Coronary artery (tissue), 2 donors: ENCODE measurements at places on chromosomes 13 and 19.

GRCh38 chr19:11710313-11710712 lies 28.4 kb downstream of the ZNF823 start:
- DNase-seq = no peak

DNA sequence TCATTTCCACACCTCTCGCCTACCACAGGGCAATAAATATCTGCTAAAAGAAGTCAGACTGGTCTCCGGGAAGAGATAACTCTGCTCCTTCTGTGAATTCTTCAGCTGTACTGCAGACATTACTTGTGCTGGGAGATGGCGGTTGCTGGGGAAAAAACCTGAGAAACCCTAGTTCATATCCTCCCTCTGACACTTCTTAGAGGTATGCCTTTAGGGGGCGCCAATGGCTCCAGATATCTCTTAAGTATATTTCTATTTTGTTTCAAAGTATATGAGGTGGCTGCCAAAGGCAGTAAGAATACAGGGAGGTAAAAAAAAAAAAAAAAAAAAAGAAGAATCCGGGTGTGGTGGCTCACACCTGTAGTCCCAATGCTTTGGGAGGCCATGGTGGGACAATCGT lies 175.2 kb downstream of the PAN3 start:
- DNase-seq = no peak

- DNase-seq = peak; percentile 82
Observed at GRCh38 chr19:1566392-1567115, 1.6 kb downstream of the MEX3D start.

- DNase-seq = peak; percentile 95
Observed at GRCh38 chr19:39996811-39997637, at the start of gene ZNF546. ZNF546 (plus strand) TSS chr19:39997060; CDS start chr19:39998327, 1,267 bp downstream.

GRCh38 chr13:99085139-99085807 lies 107.4 kb upstream of the DOCK9 start:
- DNase-seq = peak; percentile 56

GRCh38 chr13:40558656-40559055 lies 107.8 kb downstream of the FOXO1 start:
- no peak for DNase-seq

DNA sequence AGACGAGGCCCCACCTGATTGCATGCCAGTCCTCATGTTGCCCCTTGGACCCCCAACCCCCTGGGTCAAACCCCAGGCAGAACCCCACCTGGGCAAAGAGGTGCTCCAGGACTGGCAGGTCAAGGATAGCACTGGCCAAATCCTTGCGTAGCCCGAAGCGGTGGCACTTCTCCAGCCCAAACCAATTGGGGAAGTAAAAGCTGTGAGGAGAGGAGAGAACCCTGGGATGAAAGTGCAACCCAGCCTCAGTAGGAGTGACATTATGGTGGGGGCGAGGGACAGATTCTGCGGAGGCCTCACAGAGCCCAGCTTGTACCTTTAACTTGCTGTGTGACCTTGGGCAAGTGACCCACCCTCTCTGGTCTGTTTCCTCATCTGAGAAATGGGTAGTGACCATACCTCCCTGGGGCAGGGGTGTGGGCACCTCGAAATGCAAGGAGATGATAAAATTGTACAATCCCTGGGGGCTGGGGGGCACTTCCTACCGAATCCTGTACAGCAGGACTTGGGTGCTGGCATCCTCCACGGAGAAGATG lies 4.4 kb downstream of the JAK3 start:
- no peak for DNase-seq

DNA sequence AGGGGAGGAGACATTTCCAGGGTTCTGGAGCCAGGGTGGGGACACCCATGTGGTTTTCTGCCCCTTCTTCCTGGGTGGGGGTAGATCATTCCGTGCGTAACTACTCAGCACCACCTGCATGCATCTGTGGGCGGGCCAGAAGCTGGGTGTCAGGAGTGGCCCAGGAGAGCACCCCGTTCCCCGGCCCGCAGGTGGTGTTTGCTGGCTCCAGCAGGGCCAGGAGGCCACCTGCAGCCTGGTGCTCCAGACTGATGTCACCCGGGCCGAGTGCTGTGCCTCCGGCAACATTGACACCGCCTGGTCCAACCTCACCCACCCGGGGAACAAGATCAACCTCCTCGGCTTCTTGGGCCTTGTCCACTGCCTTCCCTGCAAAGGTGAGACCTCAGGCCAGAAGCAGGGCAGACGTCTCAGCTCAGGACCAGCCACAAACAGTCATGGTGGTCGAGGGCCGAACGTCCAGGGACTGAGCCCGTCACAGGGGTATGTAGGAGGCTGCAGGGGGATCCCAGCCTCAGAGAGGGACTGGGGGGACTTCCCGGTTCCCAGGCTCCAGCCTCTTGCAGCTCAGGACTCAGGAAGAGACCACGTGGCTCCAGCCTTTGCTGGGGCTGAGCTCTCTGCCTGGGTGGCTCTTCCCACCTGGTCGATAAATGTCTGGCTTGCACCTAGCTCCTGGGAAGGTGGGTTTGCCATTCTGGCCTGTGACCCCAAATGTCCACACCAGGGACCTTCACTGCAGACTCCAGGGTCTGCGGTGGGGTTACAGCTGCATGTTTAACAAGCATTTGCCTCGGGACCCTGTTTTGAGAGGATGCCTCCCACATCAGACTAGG lies 1.6 kb downstream of the FSTL3 start:
- no peak for DNase-seq

DNA sequence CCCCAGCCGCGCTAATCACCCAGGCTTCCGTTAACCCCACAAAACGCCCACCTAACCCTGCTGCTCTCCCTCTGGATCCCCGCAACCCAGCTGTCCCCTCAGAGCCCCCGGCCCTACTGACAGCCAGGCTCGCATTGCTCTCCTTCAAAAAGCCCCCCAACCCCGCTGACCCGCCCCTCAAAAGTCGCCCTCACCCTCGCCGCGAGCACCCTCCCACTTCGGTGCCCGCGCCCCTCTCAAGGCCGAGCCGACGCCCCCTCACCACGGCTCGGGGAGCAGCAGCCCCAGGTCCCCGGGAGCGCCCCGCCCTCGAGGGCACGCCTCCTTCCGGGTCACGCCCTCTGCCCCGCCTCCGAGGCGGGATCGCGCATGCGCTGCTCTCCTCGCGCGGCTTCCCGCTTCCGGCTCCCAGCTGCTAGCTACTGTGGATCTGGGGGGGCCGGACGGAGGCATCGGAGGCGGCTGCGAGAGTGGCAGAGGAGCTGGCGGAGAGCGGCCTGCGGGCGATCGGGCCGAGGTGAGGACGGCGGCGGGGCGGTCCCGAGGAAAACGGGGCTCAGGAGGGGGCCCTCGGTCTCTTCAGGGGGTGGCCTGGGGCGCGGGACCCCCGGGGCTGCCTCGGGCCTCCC lies 46.1 kb downstream of the ARHGEF18 start:
- peak; percentile 91 for DNase-seq

DNA sequence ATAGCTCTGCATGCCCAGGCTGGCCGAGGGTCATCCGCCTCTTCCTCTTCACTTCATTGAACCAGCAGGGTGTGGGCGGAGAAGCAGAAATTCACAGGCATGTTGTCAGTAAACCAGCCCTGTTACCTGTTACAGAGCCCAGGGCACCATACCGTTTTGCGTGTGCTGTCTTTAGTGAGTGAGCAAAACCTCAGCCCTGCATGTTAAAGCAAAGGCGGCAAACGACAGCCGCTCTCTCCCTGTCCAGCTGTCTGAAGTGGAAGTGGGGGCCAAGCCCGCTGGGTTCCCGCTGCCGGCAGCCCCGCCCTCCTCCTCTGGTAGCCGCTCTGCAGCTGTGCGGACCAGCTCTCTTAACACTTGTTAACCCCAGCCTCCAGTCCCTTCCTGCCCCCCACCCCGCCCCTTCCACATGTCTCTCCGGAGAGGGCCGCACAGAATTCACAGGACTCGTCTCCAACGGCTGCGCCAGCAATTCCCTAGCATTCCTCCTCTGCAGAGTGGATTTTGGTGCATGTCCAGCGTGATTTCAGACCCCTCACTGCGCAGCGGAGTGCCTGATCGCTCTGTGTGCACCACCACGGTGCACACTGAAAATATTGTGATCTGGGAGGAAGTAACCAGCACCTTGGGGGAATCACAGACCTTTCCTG lies 12.7 kb downstream of the KLHL26 start:
- peak; percentile 87 for DNase-seq

- DNase-seq = no peak
Observed at GRCh38 chr13:24032674-24033073, 127.8 kb upstream of the SPATA13 start.

DNA sequence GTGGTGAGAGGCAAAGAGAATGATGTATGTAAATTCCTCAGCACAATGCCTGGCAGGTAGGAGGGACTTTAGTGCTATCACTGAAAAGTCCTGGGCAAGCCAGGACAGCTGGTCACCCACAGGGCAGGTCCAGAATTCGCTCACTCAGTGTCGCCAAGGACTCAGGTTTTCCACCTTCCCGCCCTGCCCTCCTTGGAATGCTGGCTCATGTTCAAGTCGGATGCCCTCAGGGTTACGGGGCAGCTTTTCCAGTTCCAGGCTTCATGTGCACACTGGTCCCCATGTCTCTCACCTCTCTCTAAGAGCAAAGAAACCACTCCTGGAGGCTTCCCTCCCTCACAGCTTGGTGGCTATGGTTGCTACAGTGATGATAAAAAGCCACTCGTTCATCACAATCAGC lies 24.8 kb upstream of the NAXD start:
- no peak for DNase-seq

GRCh38 chr19:10368101-10368803 lies 12.1 kb downstream of the TYK2 start:
- DNase-seq = no peak
